Adipocyte (in vitro differentiated cells): ENCODE measurements at places on chromosomes 16 and 17.
A peak's percentile ranks its signal among the peaks of the same experiment; 100 is the strongest.

GRCh38 chr17:56424543-56425044 lies 168.9 kb upstream of the NOG start:
- DNase-seq, result no peak

DNA sequence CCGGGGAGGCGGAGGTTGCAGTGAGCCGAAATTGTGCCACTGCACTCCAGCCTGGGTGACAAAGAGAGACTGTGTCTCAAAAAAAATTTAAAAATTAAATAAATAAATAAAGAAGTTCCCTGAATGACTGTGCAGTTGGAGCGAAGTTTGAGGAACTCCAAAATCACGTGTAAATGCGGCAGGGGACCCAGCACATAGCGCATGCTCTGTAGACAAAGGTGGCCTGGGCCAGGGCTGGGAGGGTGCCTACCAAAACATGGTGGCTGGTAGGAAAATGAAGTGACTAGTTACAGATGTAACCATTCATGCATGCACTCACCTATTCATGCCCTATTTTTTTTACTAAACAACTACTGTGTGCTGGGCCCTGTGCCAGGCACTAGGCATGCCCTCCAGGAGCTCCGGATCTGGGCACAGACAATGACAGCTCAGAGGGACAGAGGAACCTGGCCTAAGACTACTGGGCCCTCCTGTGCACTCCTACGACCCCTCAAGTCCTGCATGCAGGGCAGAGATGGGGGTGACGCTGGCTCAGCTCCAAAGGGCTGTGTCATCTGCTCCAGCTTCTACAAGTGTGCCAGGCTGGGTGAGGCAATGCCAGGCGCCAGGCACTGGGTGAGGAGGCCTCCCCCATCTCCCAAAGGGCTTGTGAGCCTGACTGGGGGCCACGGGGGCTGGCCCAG lies 65.3 kb downstream of the RMI2 start:
- DNase-seq, result peak; percentile 58

- DNase-seq, result peak; percentile 93
These were observed 1.9 kb downstream of the CMC2 start for GRCh38 chr16:81004646-81005353.

DNA sequence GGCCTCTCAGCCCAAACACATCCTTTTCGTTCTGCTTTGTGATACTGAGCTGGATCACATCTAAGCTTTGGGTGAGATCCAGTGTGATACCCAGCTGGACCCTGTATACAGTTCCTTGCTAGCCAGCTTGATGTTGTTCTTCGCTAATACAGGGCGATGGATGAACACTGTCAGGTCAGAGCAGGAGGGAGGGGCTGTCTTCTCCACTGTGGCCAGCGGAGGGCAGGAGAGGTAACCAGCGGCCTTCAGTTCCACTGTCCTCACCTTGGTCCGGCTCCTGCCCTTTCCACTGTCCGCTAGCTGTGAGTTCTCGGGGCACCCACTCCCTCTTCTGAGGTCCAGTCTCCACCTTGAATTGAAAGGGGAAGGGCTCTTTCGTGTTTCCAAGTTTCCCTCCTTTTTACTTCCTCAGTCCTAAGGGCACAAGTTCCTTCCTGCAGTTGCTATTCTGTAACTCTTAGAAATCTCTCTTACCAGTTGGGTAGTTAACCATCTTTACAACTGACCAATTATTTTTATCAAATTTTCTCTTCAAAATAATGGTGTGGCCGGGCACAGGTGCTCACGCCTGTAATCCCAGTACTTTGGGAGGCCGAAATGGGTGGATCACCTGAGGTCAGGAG lies 3.0 kb upstream of the ZNF213 start:
- DNase-seq, result peak; percentile 62

DNA sequence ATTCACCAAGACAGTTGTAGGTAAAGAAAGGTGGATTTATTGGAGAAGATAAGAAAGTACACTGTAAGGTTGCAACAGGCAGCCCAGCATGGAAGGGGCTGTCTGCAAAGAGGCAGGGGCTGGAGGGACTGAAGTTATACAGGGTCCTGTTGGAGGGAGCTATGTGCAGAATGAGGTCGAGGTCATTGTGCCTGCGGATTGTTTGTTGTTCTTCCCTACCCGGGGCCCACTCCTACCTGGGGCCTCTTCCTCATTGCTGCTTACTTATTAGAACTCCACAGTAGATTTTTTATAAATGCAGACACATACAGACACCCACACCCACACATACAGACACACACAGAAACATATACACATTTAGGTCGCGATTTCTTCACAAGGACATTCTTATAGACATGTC lies 466.2 kb downstream of the MAF start:
- no peak for DNase-seq

GRCh38 chr17:5715478-5715877 lies 131.2 kb upstream of the NLRP1 start:
- DNase-seq, result no peak

DNA sequence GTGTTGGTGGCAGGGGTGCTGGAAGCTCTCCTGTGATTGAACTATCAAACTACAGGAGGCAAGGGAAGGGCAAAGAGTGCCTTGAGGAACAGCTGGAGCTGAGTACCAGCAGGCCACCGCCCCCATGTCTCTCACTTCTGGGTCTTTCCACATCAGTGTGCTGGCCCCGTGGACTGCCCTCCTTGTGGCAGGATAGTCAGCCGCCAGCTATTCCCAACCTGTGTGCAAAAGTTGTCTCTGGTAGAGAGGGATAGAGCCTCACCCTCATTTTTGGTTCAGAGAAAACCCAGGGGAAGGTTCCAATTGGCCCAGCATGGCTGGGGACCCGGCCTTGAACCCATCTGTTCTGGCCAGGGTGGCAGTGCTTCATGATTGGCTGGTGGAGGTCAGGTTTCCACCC lies 211.8 kb downstream of the IRF8 start:
- DNase-seq, result no peak

GRCh38 chr17:35554668-35555067 lies 6.0 kb downstream of the SLFN14 start:
- no peak for DNase-seq

- DNase-seq, result no peak
These were observed 52.5 kb downstream of the VAT1L start for GRCh38 chr16:77840673-77841501.

GRCh38 chr16:58732545-58733247 lies 1.4 kb downstream of the GOT2 start:
- peak; percentile 39 for DNase-seq

- no peak for DNase-seq
These were observed 36.4 kb upstream of the CORO6 start for GRCh38 chr17:29659155-29659554.

DNA sequence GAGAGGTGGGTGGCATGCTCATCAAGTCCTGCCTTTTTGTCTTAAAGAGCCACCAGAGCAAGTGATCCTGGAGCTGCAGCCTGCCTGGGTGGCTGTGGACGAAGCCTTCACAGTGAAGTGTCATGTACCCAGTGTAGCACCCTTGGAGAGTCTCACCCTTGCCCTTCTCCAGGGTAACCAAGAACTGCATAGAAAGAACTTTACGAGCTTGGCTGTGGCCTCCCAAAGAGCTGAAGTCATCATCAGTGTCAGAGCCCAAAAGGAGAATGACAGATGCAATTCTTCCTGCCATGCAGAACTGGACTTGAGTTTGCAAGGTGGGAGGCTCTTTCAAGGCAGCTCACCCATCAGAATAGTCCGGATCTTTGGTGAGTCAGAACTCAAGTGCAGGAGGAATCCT lies 14.2 kb downstream of the CSH2 start:
- no peak for DNase-seq
